Activated naive CD4-positive, alpha-beta T cell treated with Interleukin-2 at 50 U/mL for 16 hours (primary cell): ENCODE measurements at places on chromosomes 7 and 10.

GRCh38 chr7:112869111-112869774 is 79.0 kb upstream of the TMEM168 start:
- DNase-seq = peak; percentile 54

GRCh38 chr7:913736-914520 is 37.6 kb downstream of the GET4 start:
- no peak for DNase-seq

DNA sequence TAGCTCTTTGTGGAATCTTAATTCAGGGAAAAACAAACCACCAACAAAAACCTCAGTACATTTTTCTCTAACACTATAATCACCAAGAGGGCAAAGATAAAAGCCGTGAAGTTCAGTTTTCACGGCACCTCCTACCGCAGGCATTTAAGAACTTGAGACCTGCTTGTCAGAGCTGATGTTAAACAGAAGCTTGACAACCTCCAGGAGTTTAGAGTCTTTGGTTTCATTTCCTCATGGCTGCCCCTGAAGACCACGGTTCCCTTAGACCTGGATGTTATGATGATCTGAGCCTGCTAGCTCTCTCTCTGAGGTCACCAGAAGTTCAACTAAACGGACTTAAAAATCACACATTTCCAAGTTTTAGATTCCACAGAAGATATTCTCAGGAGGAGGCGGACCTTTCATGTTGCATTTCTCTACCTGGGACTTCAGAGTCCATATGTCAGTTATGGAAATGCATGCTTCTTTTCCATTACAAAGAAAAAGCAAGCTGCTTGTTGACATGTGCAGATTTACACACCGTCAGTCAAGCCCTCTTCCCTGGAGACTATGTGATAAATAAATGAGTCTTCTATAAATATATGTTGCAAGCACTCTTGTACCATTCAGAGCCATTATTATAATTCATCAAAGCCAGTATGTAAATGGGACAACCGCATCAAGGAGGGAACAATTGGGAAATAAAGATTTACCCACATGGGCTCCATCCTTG is 258.0 kb downstream of the GFRA1 start:
- DNase-seq = no peak

DNA sequence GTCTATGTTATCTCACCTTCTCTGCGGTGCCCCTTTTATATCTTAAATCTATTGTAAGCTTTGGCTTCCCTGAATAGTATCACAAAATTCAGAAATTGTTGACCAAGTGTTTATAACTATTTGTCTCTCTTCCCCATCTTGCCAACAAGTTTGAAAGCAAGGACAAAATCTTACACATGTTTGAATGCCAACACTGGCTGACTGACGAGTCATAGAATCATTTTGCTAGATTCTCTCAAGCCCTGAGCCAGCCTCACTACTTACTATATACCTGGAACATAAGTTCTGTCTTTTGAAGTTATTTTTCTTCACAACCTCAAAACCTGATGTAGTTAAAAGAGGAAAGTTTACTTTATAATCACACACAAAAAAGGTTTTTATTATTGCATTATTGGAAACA is 700.7 kb downstream of the PHTF2 start:
- DNase-seq = no peak

DNA sequence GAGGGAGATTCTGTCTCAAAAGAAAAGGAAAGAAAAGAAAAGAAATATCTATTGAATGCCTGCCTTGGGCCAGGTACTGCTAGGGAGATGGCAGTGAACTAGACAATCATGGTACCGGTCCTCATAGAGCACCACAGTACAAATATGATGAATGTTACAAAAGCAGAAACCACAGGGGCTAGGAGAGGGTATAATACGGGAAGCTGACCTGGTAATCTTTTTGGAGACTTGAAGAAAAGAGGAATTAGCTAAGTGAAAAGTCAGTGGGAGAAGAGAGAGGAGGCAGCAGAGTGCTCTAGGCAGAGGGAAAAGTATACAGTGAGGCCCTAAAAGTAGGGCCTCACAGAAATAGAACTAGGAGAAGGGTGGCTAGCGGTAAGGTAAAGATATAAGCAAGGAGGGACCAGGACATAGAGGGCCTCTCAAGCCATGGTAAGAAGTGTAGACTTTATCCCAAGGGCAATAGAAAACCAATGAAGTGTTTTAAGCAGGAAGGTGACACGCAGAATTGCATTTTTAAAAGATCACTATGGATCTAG is 42.8 kb upstream of the WNT8B start:
- no peak for DNase-seq

DNA sequence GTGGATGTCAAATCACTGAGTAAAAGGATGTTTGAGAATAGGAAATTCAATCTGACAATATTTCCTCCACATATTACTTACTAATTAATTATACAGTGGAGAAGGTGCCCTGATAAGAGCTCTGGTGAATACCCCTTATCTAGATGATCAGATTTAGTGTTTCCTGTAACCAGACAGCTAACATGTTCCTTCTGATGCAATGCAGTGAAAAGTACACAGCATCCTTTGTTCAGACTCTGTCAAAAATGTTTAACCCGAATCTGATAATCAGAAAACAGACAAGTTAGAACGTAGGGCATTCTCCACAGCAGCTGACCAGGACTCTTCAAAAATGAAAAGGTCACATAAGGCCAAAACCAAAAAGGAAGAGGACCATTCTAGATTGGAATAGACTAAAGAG is 46.2 kb downstream of the WDR11 start:
- no peak for DNase-seq

DNA sequence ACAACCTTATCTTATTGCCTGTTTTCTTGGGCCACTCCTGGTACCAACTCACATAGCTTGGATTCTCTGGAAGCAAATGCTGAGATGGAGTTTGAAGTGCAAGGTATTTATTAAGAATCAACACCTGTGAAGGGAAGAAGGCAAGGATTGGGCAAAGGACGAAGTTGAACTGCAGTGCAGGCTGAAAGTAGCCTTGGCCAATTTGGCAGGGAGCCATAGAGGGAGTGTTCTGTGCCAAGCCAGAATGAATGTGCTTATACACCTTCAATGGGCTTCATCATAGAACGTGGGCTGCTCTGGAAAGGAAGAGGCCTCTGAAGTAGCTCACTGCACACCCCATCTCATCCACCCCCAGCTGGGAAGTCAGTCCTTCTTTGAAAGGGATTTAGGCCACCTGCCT is 79.8 kb upstream of the IFRD1 start:
- no peak for DNase-seq

GRCh38 chr7:28217143-28217542 is 36.5 kb upstream of the JAZF1 start:
- DNase-seq = no peak

GRCh38 chr7:115911465-115911864 is 119.1 kb downstream of the TFEC start:
- DNase-seq = no peak

DNA sequence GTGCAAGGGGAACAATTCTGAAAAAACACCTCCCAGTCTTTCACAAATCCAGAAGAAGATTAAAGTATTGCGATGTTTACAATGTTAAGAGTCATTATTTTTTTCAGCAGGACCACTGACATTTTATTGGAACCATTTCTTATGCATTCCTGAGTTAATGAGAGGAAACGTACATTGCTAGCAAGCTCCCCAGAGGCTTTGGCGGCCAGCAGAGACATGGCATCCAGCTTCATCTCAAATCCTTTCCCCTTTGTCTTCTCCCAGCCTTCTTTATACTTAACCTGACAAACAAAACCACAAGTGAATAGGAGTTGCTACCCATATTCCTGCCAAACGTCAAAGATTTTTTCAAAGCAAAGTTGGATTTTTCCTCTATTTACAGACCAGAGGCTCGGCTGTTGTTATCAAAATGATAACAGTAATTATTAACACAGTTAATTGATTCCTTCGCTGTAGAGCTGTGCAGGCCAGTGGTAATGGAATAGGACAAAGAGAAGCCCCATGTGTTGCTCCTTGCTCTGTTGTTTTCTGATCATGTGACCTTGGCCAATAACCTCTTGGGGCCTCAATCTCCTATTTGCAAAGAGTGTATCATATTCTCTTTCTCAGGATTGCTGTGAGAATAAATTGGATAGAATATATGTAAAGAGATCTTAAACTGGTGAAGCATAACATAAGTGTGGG is 32.0 kb downstream of the NRAP start:
- no peak for DNase-seq

GRCh38 chr10:49594594-49594993 is 15.5 kb upstream of the SLC18A3 start:
- DNase-seq = peak; percentile 20

DNA sequence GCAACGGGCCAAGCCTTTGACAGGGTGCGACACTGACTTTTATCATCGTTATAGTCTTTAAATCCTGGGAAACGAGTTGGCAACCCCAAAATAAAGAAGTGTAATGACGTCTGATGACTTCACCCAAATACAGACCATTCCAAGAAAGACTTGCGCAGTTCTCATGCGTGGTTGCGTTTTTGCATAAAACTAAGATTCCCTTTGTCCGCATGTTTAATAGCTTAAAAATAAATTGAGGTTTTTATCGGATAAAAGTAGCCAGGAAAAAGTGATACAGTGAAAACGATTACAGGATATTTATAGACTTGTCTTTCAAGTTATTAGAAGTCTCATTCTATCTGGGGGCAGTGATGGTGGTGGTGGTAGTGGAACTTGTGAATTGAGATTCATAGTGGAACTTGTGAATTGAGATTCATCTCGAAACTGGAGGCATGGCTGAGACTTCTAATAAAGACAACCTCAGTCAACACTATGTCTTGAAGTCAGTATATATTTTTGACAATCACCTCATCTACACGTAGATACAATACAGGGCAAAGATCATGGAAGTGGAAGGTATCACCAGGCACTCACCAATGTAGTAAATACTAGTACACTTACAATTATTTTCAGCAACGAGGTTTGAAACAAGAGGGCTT is 1.2 kb upstream of the NAMPT start:
- DNase-seq = peak; percentile 51

GRCh38 chr7:93178213-93178612 is 30.0 kb upstream of the SAMD9L start:
- no peak for DNase-seq

DNA sequence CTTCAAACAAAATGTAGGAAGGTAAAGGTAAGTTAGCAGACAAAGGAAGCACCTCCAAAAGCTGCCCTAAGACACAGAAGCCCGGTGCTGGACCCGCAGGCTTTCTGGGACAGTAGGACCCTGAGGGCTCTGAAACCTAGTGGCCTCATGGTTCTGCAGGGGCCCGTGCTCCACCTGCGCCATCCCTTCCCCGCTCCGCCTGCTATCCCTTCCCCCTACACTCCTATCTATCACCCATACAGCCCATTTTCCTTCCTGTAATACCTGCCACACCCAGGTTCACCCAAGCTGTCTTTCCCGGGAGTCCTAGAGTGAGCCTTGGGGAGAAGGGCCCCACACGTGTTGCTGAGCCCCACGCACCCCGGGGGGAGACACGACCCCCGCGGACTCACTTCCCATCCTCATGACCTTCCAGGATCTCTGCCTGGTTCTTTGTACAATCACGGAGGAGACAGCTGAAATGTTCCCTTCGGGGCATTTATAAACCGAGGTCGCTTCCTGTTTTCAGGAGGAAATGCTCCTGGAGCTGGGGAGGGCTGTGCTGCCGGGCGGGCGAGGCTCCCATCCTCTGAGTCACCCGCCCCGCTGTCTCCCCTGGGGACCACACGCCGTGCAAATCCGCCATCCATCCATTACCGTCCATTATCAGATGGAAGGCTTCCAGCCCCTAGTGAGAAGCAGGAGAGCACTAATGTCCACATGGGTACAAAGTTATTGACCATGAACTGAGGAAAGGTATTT is 251.7 kb upstream of the PITRM1 start:
- no peak for DNase-seq

GRCh38 chr7:50812841-50813475 is 30.3 kb upstream of the GRB10 start:
- DNase-seq = no peak

DNA sequence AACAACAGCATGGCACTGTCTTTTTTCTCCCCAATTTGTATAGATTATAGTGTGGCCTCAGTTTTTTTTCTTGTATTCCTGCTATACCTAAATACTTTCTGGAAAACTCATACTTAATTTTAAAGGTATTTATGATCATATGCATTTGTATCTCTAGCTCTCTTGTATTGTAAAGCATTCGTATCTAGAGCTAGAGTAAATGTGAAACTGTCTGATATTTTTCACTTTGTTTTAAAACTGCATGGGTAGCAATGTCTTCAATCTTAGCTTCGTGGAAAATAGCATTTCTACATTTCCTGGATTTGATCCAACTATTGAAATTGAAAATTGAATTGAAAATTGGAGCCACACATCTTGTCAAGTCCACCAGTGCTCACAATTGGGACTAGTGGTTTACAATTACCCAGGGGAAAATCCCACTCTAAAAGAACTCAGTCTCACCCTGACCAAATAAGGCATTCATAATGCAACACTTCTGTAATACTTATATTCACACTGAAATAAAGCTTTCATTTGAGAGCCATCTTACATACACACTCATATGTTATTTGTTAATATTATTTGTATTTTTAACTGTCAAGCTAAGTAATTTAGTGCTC is 51.3 kb upstream of the KLF6 start:
- no peak for DNase-seq

DNA sequence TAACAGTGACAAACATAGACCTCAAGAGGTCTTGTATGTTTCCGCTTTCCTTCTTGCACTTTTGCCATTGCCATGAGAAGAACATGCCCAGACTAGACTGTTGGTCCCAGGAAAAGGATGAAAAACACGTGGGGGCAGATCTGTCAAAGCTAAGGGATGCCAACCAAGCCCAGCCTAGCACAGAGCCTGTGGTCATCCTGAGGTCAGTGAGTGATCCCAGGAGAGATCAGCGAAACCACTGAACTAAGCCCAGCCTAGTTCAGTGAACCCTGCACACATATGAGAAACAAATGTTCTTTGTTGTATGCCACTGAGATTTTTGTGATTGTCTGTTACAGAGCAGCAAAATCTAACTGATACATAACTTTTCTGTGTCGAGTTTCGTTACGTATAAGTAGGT is 718.8 kb downstream of the MAGI2 start:
- DNase-seq = no peak

DNA sequence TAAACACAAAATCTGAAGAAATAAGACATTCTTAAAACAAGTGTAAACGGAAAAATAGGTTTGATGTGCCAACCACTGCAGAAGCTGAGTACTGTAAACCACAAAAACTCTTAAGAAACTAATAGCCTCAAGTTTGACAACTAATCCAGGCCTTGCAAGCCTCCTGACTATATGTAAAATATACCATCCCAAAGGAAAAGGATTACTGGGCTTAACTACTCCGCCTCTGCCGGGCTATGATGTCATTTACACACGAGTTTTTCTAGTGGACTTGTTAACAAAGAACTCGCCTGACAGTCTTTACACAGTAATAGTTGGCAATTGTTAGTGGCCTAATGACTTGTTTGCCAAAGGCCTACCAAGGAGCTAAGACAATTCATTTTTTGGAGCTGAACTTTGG is 2.1 kb downstream of the KIF5B start:
- DNase-seq = no peak

DNA sequence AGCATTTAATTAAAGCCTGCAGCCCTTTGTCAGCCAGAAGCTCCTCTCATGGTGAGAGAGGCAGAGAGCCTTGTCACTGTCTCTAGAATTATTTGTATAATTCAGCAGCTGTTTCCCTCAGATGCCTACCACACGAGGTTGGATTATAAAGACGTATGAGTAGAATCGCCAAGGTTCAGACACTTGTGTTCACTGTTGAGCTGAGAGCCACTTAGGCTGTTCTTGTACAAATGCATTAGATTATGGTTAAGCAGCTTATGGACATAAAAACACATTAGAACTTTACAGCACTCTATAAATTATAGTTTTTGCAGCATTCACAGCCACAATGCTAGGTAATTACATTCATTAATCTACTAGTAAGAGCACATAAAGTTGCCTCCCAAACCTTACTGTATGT is 282.6 kb downstream of the AUTS2 start:
- DNase-seq = no peak

GRCh38 chr7:30278376-30278775 is 6.0 kb upstream of the ZNRF2 start:
- DNase-seq = no peak
